Activated T-helper 1 cell treated with anti-CD3 and anti-CD28 coated beads, Interleukin-12 subunit alpha, Interleukin-12 subunit beta, Interleukin-2, Interleukin-4 antibody, amounts not matched to agents 30 ng/mL and 10 ng/mL and 1 ng/mL, durations not matched to agents 14 hours and 24 hours and 36 hours (primary cell): ENCODE measurements at places on chromosomes 11 and 22.

GRCh38 chr11:93906486-93906885, 56.1 kb upstream of the VSTM5 start:
- no peaks in the 10 kb centered on the region for H3K4me1 ChIP-seq
- H3K27me3 ChIP-seq: peaks cover 5% of the 10 kb centered on the region
- H3K4me3 ChIP-seq: no peak overlapping the region
- H3K27ac ChIP-seq: no peak overlapping the region
- no peaks in the 10 kb centered on the region for H3K36me3 ChIP-seq

- peak overlapping the region; percentile 78 for H3K27ac ChIP-seq
- H3K27me3 ChIP-seq: no peaks in the 10 kb centered on the region
- H3K4me1 ChIP-seq: peaks cover 44% of the 10 kb centered on the region
- no peak for DNase-seq
- peaks cover 9% of the 10 kb centered on the region for H3K36me3 ChIP-seq
Observed at GRCh38 chr22:42964994-42965699, 49.8 kb downstream of the PACSIN2 start.

- peak; percentile 41 for DNase-seq
- peaks cover 11% of the 10 kb centered on the region for H3K36me3 ChIP-seq
- no peaks in the 10 kb centered on the region for H3K27me3 ChIP-seq
- peaks cover 51% of the 10 kb centered on the region for H3K4me1 ChIP-seq
Observed at GRCh38 chr22:18152519-18152918, 2.5 kb downstream of the USP18 start.

GRCh38 chr22:35547987-35548721, 7.5 kb downstream of the RASD2 start:
- peaks cover 8% of the 10 kb centered on the region for H3K4me1 ChIP-seq
- H3K27me3 ChIP-seq: peaks cover 8% of the 10 kb centered on the region
- no peak overlapping the region for H3K27ac ChIP-seq

DNA sequence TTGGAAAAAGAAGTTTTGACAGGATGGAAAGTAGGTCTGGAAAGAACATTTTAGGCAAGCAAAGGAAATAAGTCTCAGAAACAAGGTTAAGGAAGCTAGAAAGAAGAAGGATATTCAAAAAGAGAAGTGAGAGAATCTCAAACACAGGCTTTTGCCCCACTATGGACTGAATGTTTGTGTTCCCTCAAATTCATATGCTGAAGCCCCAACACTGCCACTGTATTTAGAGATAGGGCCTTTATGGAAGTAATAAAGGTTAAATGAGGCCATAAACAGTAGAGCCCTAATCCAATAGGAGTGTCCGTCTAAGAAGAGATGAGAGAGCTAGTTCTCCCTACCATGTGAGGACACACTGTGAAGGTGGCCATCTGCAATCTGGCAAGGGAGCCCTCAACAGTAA, 20.6 kb upstream of the RPS13 start:
- no peaks in the 10 kb centered on the region for H3K4me1 ChIP-seq
- no peaks in the 10 kb centered on the region for H3K27me3 ChIP-seq
- H3K4me3 ChIP-seq: no peak overlapping the region
- no peak overlapping the region for H3K27ac ChIP-seq
- no peak for DNase-seq

DNA sequence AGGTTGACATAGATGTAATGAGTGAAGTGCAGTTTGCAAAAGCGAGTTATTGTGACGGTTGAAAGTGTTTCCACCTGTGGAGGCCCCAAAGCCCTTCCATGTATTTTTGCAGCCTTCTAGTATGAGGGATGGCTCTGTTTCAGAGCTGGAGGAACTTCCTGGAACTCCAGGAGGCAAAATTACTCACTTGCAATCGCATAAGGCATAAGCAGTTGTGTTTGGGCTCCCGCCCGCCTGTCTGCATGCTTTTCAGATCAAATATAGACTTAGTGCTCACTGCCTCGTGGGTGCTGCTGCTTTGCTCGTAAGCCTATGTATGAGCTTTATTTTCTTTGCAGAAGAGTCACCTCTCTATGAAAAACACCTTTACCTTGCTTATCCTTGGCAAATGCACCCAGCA, 146.8 kb upstream of the LARGE1 start:
- no peak overlapping the region for H3K27ac ChIP-seq
- no peaks in the 10 kb centered on the region for H3K4me1 ChIP-seq
- no peaks in the 10 kb centered on the region for H3K27me3 ChIP-seq
- DNase-seq: no peak

DNA sequence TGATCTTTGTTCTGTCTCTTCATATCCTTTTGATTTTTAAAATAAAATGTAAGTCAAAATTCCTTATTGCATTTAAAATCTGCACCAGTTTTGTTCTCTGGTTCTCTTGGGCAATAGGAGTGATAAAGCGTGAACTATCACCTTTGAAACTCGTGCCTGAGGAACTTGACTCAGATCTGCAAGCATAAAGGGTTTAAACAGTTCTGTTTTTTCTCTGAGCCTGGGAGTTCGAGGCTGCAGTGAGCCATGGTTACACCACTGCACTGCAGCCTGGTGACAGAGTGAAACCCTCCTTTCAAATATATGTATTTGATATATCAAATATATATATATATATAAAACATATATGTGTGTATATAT, 38.9 kb upstream of the CLMP start:
- DNase-seq: no peak
- peaks cover 6% of the 10 kb centered on the region for H3K36me3 ChIP-seq
- H3K27ac ChIP-seq: no peak overlapping the region
- no peak overlapping the region for H3K4me3 ChIP-seq

DNA sequence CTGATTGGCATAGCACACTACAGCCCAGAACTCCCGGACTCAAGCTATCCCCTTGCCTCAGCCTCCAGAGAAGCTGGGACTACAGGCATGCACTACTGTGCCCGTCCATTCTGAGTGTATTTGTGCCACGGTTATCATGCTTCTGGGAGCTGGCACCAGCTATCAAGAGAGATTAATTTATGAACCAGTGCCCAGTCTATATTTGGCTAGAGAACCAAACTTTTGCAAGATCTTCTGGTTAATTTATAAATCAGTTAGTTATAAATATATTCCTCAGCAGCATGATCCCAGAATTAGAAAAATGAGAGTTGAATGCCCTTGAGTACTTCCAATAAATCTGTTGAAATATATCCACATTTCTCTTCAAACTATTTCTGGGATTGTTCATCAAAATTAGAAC, 67.5 kb upstream of the OR5AN1 start:
- no peak overlapping the region for H3K27ac ChIP-seq
- no peaks in the 10 kb centered on the region for H3K36me3 ChIP-seq
- DNase-seq: no peak
- no peak overlapping the region for H3K4me3 ChIP-seq
- peaks cover 5% of the 10 kb centered on the region for H3K27me3 ChIP-seq

DNA sequence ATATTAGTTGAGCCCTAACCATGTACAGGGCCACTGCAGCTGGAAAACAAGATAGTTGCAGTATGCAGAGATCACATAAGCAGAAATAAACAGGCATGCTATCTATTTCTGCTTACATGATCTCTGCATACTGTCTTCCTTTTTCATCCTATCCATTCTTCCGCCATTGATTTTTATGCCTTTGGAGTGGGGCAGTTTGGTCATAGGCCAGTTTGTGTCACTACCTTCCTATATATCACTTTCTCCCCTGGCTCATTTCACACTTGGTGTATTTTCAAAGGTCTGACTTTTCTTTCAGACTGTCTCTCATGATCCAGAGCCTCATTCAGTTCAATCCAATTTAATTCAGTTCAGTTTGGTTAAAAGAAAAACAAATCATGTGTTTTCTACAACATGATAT, 829.6 kb downstream of the KCNA4 start:
- no peak for DNase-seq
- no peaks in the 10 kb centered on the region for H3K36me3 ChIP-seq
- H3K27me3 ChIP-seq: no peaks in the 10 kb centered on the region
- H3K4me1 ChIP-seq: no peaks in the 10 kb centered on the region
- H3K27ac ChIP-seq: no peak overlapping the region
- no peak overlapping the region for H3K4me3 ChIP-seq

GRCh38 chr11:12216041-12216451, 105.7 kb downstream of the MICAL2 start:
- no peak for DNase-seq
- no peaks in the 10 kb centered on the region for H3K27me3 ChIP-seq
- peaks cover 89% of the 10 kb centered on the region for H3K36me3 ChIP-seq
- peak overlapping the region; percentile 49 for H3K27ac ChIP-seq

DNA sequence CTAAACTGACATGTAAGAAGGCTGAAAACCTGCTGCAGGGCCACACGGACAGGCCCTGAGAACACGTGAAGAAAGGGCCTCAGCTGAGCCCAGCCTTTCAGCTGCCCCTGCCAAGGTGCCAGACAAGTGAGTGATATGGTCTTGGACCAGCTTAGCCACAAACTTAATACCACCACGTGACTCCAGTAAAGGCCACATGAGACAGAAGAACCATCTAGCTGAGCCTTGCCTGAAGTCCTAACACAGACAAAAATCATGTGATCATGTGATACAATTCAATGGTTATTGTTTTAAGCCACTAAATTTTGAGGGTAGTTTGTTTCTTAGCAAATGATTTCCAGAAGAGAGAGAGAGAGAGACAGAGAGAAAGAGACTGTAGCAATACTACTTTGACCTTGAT, 66.9 kb upstream of the ARHGAP20 start:
- no peaks in the 10 kb centered on the region for H3K27me3 ChIP-seq
- no peak for DNase-seq
- no peaks in the 10 kb centered on the region for H3K4me1 ChIP-seq
- H3K36me3 ChIP-seq: no peaks in the 10 kb centered on the region
- no peak overlapping the region for H3K27ac ChIP-seq

DNA sequence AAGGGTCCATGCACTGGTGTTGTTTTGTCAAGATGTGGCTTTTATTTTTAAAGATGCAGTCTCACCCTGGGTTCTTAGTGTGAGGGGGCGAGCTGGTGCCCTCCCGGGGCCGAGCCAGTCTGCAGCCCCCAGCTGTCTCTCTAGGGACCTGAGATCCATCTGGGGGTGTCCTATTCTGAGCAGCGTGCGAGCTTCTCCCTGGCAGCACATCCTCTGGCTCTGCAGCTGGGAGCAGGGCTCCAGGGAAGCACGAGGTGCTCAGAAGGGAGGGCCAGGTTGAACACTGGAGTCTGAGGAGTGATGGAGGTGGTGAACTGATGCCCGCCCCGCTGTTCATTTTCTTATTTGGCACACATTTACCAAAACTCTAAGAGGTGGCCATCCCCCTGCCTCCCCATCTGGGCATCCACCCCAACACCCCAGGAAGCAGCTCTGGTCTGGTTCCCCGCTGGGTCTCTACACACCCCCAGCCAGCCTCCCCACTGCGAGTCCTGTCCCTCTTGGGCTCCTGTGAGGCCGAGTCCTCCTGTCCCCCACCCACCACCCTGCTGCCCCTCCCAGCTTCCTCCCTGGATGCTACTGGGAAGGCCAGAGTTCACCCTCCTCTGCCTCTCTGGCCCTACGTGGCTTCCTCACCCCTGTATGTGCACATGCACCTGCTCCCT, 956.4 kb downstream of the BRD1 start:
- no peak overlapping the region for H3K4me3 ChIP-seq
- H3K27ac ChIP-seq: no peak overlapping the region
- H3K27me3 ChIP-seq: peaks cover 2% of the 10 kb centered on the region
- H3K4me1 ChIP-seq: no peaks in the 10 kb centered on the region
- no peaks in the 10 kb centered on the region for H3K36me3 ChIP-seq

DNA sequence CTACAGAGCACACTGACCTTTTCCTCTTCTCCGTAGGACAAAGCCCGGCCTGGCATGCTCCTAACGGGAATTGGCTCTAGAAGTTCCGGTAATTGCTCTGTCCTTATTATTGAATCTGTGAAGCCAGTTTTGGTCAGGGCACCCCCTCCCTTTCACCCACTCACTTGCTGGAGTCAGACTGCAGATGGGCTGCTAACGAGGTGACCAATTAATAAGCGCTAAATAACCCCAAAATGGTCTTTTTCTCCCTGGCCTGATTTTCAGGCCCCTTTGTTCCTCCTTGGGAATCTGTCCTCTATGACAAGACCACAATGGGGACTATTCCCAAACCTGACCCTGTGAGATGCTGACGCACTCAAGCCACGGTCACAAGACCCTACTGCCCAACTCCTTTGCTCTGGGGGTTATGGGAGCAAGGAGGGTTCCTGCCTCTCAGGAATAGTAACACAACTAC, 610.0 kb upstream of the CADM1 start:
- no peaks in the 10 kb centered on the region for H3K4me1 ChIP-seq
- H3K27ac ChIP-seq: no peak overlapping the region
- no peaks in the 10 kb centered on the region for H3K36me3 ChIP-seq

DNA sequence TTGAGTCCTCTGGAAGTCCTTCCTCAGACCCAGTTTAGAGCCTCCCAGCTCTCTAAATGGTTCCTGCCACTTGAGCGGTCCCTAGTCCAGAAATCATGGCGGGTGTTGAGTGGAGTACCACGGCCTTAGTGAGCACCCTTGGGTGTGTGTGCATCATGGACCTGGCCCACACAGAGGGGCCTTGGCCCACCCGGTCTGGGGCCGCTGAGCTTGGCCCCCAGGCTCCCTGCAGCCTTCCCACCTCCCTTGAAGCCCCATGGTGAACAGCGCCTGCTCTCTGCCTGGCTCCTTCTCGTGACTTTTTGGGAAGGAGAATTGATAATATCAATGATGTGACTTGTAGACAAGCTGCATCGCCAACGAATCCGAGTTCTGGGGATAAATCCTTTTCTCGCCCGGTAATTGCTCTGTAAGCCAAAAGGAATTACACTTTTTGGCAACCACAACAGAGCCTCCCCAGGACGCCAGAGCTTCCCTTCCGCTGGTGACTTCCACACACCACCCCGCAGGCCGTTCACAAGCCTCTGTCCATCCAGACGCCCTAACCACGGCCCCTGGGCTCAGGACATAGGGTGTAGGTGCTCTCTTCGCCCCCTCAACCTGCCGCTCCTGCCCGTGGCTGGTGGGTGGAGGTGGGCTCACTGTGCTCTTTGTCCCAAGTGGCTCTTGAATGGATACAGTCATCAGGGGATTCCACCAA, 93.8 kb downstream of the NECTIN1 start:
- no peaks in the 10 kb centered on the region for H3K27me3 ChIP-seq
- H3K36me3 ChIP-seq: no peaks in the 10 kb centered on the region
- no peaks in the 10 kb centered on the region for H3K4me1 ChIP-seq
- H3K27ac ChIP-seq: no peak overlapping the region

- H3K36me3 ChIP-seq: peaks cover 29% of the 10 kb centered on the region
- peaks cover 77% of the 10 kb centered on the region for H3K4me1 ChIP-seq
- no peak overlapping the region for H3K4me3 ChIP-seq
- no peak overlapping the region for H3K27ac ChIP-seq
- DNase-seq: no peak
Observed at GRCh38 chr11:3964056-3964455, 108.6 kb downstream of the STIM1 start.

GRCh38 chr11:115300660-115301428, 203.4 kb downstream of the CADM1 start:
- H3K27me3 ChIP-seq: peaks cover 5% of the 10 kb centered on the region
- H3K36me3 ChIP-seq: no peaks in the 10 kb centered on the region
- no peak for DNase-seq
- H3K4me1 ChIP-seq: no peaks in the 10 kb centered on the region
- H3K4me3 ChIP-seq: no peak overlapping the region
- no peak overlapping the region for H3K27ac ChIP-seq
